ENCODE measurements at places on chromosomes 13 and 19. TPM values are rescaled to one million over a fixed set of nuclear protein-coding genes. Genes with fewer than 3 reads are reported as not detected.

DNA sequence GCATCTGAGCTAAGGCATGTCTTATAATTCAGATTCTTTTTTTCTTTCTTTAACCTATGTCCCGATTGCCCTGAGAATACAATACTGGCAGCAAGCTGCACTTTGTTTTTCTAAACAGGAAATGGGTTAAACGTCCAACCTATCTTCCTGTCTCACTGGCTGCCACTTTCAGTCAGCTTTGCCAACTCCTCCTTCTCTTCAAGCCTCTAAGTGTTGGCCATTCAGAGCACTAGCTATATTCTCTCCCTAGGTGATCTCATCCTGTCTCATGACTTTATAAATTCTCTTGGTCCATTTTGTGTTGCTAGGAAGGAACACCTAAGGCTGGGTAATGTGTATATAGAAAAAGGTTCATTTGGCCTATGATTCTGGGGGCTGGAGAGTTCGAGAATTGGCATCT, 109.5 kb upstream of the TSC22D1 start:
- no peak for DNase-seq

GRCh38 chr19:15402411-15403150, 16.2 kb downstream of the AKAP8L start:
- DNase-seq: no peak

DNA sequence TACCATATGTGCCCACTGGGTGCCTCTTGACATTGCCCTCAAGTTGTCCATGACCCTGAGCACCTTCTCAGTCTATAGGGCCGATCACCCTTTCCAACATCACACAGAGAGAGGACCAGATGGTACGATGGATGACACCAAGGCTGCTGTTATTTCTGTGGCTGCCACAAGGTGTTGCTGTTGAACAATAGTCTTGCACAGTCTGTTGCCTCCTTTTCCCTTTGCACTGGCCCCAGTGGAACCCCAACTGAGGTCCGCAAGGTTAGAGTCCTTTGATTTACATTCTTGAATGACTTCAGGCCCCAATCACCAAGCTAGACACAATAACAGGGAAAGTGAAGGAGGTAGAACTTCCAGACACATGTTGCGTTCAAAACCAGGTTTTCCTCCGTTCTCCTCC, 52.0 kb downstream of the TINCR start:
- no peak for DNase-seq

DNA sequence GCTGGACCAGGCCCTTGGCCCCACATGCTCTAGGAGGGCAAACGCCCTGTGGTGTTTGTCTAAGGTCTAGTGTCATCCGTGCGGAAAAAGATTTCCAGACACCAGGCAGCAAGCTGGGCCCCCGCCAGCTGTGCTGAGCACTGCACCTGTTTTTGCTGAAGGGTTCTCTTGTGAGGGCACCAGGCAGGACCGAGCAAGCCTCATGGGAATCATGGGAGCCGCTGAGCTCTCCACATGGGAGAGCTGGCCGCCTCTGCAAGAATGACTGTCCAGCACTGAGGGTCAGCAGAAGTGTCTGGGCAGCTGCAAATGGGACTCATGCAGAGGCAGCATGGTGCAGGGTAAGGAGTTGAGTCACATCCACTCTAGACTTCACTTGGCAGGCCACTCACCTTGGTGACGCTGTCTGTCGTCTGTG, 12.0 kb downstream of the B3GNT8 start:
- DNase-seq: no peak

- DNase-seq: no peak
Observed at GRCh38 chr19:3518255-3518654, 12.1 kb downstream of the FZR1 start.

GRCh38 chr19:19595171-19595701, 23.3 kb downstream of the PBX4 start:
- DNase-seq: no peak

GRCh38 chr19:14686411-14686810, 3.4 kb upstream of the ZNF333 start:
- peak; percentile 9 for DNase-seq

DNA sequence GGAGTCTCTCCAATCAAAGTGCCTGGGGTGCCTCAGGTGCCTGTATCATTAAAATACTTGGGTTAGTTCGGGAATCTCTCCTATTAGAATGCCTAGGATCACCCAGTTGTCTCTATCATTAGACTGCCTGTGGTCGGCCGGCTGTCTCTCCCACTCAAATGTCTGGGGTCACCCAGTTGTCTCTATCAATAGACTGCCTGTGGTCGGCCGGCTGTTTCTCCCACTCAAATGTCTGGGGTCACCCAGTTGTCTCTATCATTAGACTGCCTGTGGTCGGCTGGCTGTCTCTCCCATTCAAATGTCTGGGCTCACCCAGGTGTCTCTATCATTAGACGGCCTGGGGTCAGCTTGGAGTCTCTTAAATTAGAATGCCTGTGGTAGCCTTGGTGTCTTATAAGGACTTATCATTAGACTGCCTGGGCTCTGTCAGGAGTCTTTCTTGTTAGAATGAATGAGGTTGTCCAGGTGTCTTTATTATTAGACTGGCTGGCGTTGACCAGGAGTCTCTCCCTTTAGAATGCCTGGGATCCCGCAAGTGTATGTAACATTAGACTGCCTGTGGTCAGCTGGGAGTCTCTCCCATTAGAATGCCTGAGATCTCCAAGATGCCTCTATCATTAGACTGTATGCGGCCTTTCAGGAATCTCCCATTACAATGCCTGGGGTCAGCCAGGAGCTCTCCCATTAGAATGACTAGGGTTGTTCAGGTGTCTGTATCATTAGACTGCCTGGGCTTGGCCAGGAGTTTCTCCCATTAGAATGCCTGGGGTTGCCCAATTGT, 1555.5 kb downstream of the UQCRFS1 start:
- DNase-seq: no peak

GRCh38 chr13:48891586-48891985, 84.1 kb upstream of the FNDC3A start:
- peak; percentile 84 for DNase-seq

GRCh38 chr13:26895808-26896466, 135.4 kb upstream of the GPR12 start:
- no peak for DNase-seq

DNA sequence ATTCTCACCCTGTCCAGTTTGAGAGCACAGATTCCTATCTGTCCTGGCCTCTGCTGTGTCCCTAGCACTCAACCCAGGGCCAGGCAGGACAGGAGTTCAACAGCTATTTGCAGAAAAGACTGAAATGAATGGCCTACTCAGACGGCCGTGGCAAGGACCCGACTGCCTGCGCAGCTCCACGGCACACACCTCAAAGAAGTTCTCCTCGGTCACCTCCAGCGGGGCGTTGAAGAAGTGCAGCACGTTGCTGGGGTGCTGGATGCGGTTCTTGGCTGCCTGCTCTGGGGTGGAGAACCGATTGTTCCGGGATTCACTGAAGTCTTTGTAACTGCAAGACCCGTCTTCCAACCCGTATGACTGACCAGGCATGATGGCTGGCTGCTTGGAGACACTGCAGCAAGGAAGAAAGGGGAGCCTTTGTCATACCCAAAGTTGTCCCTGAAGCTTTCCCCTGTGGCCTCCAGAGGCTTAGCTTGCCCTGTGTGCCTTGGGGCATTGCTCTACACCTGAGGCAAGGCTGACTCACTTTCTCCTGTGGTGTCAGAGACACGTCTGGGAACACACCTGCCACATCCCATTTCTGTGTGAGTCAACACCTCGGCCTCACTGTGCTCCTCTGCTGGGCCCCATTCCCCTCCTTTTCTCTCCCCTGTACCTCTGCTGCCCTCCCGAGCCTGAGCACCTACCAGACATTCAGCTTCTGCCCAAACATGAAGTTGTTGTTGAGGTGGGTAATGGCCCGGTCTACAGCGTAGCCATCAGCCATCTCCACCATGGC, 6.8 kb upstream of the ECH1 start:
- peak; percentile 98 for DNase-seq

- DNase-seq: no peak
Observed at GRCh38 chr19:8681345-8682029, 17.1 kb downstream of the ACTL9 start.

GRCh38 chr19:11005521-11005920, 44.7 kb downstream of the SMARCA4 start:
- DNase-seq: no peak

Gene B3GNT3
- polyA plus RNA-seq: 7.9 TPM

Gene GPR18
- polyA plus RNA-seq: not detected

Gene LYPD3
- 43.1 TPM for polyA plus RNA-seq

Gene CLIP3
- polyA plus RNA-seq: 1.0 TPM

Gene FCAR
- not detected for polyA plus RNA-seq
